Stimulated activated CD8-positive, alpha-beta memory T cell treated with anti-CD3 and anti-CD28 coated beads, Interleukin-2, amount 100 ng/mL, for 1 hour (primary cell): ENCODE measurements at places on chromosomes 2 and 18.

DNA sequence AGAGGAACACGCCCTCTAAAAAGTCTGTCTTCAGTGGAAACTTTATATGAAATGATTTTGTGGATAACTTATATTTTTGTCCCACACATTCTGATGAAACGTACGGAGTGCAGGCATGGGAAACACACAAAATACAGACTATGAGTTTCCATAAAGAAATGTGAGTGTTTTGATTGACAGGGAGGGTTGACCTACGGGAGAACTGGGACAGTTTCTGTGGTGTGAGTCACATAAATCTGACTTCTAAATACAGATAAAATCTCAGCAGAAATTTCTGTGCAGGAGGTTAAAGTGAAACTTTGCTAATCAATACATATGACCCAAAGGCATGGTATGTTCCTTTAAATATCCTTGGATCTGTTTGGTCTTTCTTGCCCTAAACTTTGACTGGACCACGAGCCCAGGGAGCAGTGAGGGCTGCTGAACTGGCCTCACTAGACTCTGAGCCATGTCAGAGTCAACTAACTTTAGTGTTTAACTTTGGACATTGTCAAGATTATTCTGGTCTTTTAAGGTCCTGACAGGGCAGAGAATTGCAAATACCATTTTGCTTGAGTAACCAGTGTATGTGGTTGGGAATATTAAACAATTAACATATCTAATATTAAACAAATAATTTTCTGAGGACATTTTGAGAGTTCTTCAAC lies 206.9 kb upstream of the LYPD1 start:
- no peak for DNase-seq

GRCh38 chr2:123518367-123518766 lies 506.7 kb upstream of the CNTNAP5 start:
- DNase-seq, result no peak

- no peak for DNase-seq
These were observed 48.9 kb upstream of the STPG4 start for GRCh38 chr2:47203995-47204394.

GRCh38 chr2:169301596-169302335 lies 60.6 kb downstream of the LRP2 start:
- DNase-seq, result no peak

DNA sequence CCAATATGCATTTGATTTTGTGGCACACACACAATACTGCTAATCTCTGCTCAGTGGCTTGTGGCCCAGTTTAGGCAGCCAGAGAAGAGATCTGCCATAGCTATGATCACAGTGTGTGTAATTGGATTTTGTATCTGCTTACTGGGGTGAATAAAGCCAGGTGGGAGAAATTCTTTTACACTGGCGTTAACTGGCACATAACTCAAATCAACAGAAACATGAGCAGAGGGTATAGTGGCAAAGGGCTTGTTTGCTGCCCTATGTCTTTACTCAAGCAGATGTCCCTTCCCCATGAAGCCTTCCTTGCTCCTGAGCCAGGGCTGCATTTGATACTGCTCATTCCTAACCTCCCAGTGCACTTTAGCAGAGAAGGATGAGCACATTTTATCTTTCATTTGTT lies 28.5 kb downstream of the STON1 start:
- no peak for DNase-seq

DNA sequence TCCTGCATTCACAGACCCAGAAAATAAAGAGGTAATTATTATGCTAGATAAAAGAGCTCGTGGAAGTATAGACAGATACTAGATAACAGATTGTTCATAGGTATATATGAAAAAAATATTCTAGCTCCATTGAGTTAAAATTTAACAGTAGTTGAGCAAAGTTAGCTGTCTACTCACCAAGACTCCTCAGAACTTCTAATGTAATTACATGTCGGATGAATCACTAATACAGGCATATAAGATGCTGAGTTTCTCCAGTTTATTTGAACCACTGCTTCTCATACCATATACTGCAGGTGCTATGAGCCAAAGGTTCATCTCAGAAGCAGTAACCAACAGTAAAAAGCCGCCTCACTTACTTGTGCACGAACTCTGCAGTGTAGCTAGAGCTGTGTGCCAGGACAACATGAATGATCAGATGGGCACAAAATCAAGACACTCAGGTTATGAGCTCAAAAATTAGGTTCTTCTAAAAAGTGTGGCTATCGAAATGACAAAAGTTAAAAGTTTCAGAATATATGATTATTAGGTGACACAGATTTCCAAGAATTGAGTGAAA lies 373.4 kb downstream of the NCKAP5 start:
- DNase-seq, result no peak

DNA sequence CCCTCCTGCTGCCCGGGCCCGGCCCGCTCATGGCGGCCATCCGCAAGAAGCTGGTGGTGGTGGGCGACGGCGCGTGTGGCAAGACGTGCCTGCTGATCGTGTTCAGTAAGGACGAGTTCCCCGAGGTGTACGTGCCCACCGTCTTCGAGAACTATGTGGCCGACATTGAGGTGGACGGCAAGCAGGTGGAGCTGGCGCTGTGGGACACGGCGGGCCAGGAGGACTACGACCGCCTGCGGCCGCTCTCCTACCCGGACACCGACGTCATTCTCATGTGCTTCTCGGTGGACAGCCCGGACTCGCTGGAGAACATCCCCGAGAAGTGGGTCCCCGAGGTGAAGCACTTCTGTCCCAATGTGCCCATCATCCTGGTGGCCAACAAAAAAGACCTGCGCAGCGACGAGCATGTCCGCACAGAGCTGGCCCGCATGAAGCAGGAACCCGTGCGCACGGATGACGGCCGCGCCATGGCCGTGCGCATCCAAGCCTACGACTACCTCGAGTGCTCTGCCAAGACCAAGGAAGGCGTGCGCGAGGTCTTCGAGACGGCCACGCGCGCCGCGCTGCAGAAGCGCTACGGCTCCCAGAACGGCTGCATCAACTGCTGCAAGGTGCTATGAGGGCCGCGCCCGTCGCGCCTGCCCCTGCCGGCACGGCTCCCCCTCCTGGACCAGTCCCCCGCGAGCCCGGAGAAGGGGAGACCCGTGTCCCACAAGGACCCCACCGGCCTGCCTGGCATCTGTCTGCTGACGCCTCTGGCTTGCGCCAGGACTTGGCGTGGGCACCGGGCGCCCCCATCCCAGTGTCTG lies 767 bp downstream of the RHOB start:
- DNase-seq, result no peak
